Left lung (tissue), 14 donors: ENCODE measurements at places on chromosomes 16 and 17. TPM values are rescaled to one million over a fixed set of nuclear protein-coding genes. Genes with fewer than 3 reads are reported as not detected.

GRCh38 chr17:37062021-37062420, 113.3 kb downstream of the AATF start:
- no peak for DNase-seq

DNA sequence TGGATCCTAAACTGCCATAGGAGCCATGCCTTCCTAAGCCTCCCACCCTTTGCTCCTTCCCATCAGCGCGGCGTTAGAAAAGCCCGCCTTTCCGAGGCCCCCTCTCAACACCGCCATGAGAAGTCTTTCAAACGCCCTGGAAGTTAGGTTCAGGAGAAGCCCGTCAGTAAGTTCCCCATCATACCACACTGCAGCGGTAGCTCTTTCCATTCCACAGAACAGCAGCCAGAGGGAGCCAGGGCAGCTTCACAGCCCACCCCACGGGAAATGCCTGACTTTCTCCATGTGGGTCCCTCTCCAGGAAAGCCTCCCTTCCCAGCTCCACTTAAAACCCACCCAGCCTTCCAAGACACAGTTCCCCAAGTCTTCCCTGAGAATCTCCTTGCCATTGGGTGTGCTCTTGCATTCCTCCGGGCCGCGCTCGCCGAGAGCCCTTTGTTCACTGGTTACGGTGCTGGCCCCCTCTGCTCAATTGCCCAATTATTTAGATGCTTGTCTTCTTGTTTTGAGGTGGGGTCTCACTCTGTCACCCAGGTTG, 28.7 kb downstream of the KIAA0513 start:
- DNase-seq = no peak

DNA sequence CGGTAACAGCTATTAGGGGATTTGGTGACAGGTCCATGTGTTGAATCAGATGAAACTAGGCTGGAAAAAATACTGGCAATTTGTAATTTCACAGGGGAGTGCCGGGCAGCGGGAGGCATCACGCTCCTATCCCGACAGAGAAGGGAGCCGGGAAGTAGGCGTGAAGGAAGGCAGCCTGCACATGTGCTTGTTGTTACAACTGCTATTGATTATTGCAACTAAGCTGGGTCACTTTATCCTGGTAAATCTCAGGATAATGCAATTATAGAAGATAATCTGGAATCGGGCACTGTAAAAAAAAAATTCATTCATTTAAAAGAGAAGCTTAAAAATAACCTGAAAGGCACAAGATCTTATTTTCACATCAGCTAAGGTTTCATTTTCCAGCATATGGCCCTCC, 180.6 kb downstream of the FOXL1 start:
- no peak for DNase-seq

GRCh38 chr16:84088695-84089395, 27.9 kb downstream of the MBTPS1 start:
- DNase-seq = no peak

SOST gene
- 0.66 TPM for polyA plus RNA-seq

ANKS4B gene
- 0.10 TPM for polyA plus RNA-seq

PALB2 gene
- 15.5 TPM for polyA plus RNA-seq

CCDC200 gene
- polyA plus RNA-seq = 20.2 TPM

LDHD gene
- 2.3 TPM for polyA plus RNA-seq

ERN2 gene
- 0.35 TPM for polyA plus RNA-seq

USP10 gene
- polyA plus RNA-seq = 96.3 TPM

CAPNS2 gene
- polyA plus RNA-seq = 0.32 TPM
